Glomerular endothelial cell (primary cell): ENCODE measurements at places on chromosomes 1 and 21. TPM values are rescaled to one million over a fixed set of nuclear protein-coding genes. Genes with fewer than 3 reads are reported as not detected.

S100B gene
- not detected in 2 replicates for total RNA-seq

C8B gene
- total RNA-seq: not detected in 2 replicates

ACKR1 gene
- total RNA-seq: 0.06 TPM in 1 of 2 replicates, not detected in the other

CD1D gene
- 0.06 TPM in 1 of 2 replicates, not detected in the other for total RNA-seq

FCAMR gene
- total RNA-seq: not detected in 2 replicates

BSND gene
- not detected in 2 replicates for total RNA-seq

KIAA0319L gene
- 68.7 and 102 TPM in 2 replicates for total RNA-seq

TNFRSF9 gene
- 2.5 and 6.7 TPM in 2 replicates for total RNA-seq

C1orf52 gene
- 13.2 and 26.3 TPM in 2 replicates for total RNA-seq

DUSP10 gene
- 5.4 and 7.8 TPM in 2 replicates for total RNA-seq

EDN2 gene
- 0.53 and 0.63 TPM in 2 replicates for total RNA-seq

ACTA1 gene
- not detected in 2 replicates for total RNA-seq

SNX7 gene
- total RNA-seq: 35.6 and 53.6 TPM in 2 replicates

DEPDC1 gene
- 2.1 and 6.0 TPM in 2 replicates for total RNA-seq

THBS3 gene
- total RNA-seq: 12.5 and 18.2 TPM in 2 replicates

ZBED6 gene
- 17.5 and 22.3 TPM in 2 replicates for total RNA-seq

BARHL2 gene
- total RNA-seq: not detected in 2 replicates

ORC1 gene
- total RNA-seq: 1.6 and 3.3 TPM in 2 replicates

TMEM52 gene
- total RNA-seq: 0.18 TPM in 1 of 2 replicates, not detected in the other

OLIG2 gene
- not detected in 2 replicates for total RNA-seq

NT5C1A gene
- total RNA-seq: not detected in 2 replicates

SV2A gene
- 1.8 and 2.6 TPM in 2 replicates for total RNA-seq

SIPA1L2 gene
- total RNA-seq: 24.5 and 60.3 TPM in 2 replicates

UROD gene
- 101 and 105 TPM in 2 replicates for total RNA-seq

CYP4X1 gene
- 1.6 TPM in 1 of 2 replicates, not detected in the other for total RNA-seq

FTCD gene
- 0.64 TPM in 1 of 2 replicates, not detected in the other for total RNA-seq

TTC34 gene
- total RNA-seq: 0.10 and 0.18 TPM in 2 replicates

ZNF669 gene
- total RNA-seq: 5.8 and 10.3 TPM in 2 replicates

LDLRAD1 gene
- total RNA-seq: not detected in 2 replicates

VANGL2 gene
- total RNA-seq: 0.41 and 1.1 TPM in 2 replicates

NBPF20 gene
- 3.2 and 3.4 TPM in 2 replicates for total RNA-seq

CHAF1B gene
- total RNA-seq: 3.1 and 3.3 TPM in 2 replicates

HPCAL4 gene
- total RNA-seq: not detected in 2 replicates

THEM5 gene
- total RNA-seq: not detected in 2 replicates

ACTL8 gene
- not detected in 2 replicates for total RNA-seq

HSD11B1 gene
- not detected in 2 replicates for total RNA-seq

ELAPOR1 gene
- total RNA-seq: 0.29 and 0.41 TPM in 2 replicates

SYNC gene
- total RNA-seq: 17.6 and 23.9 TPM in 2 replicates

CSF3R gene
- not detected in 2 replicates for total RNA-seq

SPRR4 gene
- total RNA-seq: not detected in 2 replicates

NCAM2 gene
- 7.6 and 16.6 TPM in 2 replicates for total RNA-seq

ECM1 gene
- 4.2 and 5.1 TPM in 2 replicates for total RNA-seq

OR2M3 gene
- not detected in 2 replicates for total RNA-seq

OR11L1 gene
- total RNA-seq: not detected in 2 replicates

PATJ gene
- total RNA-seq: 5.0 and 9.8 TPM in 2 replicates

ZFYVE9 gene
- total RNA-seq: 17.5 and 18.1 TPM in 2 replicates

GBP2 gene
- total RNA-seq: 49.8 and 52.7 TPM in 2 replicates

RAB29 gene
- total RNA-seq: 32.3 and 41.4 TPM in 2 replicates

CYP4A22 gene
- not detected in 2 replicates for total RNA-seq

FAM151A gene
- not detected in 2 replicates for total RNA-seq

MYOG gene
- total RNA-seq: not detected in 2 replicates

CALML6 gene
- 0.18 and 1.4 TPM in 2 replicates for total RNA-seq

LCE2B gene
- total RNA-seq: not detected in 2 replicates
